ENCODE measurements at places on chromosomes 13 and 19. TPM values are rescaled to one million over a fixed set of nuclear protein-coding genes. Genes with fewer than 3 reads are reported as not detected.

GRCh38 chr13:40503966-40504591, 162.4 kb downstream of the FOXO1 start:
- peak; percentile 39 for ATAC-seq

Gene SHC2
- total RNA-seq = 41.4 TPM

DNA sequence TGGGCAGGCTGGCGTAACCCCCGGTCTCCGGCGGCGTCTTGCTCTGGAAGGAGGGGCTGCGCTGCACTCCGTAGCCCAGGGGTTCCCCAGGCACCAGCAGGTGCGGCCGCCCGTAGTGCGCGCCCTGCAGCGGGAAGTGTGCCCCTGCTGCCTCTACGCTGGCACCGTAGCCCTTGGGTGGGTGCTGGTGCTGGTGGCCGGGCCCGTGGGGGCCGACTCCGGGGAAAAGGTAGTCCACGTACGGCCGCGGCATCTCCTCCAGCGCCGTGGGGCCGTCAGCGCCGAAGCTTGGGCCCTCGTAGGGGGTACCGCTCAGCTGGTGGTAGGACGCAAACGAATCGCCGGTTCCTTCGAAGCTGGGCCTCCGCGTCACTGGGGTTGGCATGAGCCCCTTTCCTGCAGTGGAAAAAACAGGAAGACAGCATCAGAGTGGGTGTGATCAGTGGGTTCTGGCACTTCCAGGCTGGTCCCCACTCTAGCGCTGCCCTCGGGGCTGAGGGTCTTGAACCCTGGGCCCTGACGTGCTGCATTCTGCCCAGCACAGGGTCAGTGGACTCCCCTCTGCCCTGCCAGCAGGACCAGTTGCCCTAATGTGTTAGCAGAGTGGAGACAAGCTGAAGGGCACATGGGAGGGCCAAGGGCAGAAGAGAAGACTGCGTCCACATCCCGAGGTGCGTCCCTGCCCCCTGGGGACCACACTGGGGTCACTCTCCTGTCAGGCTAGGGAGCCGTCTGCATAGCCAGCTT, 72.3 kb downstream of the LATS2 start:
- ATAC-seq = no peak

Gene CADM4
- 9.0 TPM for total RNA-seq

DNA sequence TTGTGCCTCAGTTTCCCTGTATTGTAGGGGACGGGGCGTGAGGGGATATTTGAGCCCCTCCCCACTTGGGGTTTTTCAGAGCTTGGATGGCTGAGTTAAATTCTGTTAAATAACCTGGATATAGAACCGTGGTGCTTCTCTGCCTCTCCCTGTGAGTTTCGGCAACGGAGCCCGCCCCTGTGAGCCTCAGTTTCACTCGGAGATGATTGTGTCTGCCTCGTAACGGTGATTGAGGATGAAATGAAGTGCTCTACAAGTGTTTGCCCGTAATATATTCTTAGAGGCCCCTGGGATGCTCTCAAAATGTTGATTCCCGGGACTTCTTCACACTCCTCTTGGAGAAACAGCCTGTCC, 509 bp downstream of the KXD1 start:
- ATAC-seq = no peak

- ATAC-seq = no peak
These were observed 160.9 kb downstream of the MZT1 start for GRCh38 chr13:72566526-72566925.

Gene MAP4K1
- 8.6 TPM for total RNA-seq

DNA sequence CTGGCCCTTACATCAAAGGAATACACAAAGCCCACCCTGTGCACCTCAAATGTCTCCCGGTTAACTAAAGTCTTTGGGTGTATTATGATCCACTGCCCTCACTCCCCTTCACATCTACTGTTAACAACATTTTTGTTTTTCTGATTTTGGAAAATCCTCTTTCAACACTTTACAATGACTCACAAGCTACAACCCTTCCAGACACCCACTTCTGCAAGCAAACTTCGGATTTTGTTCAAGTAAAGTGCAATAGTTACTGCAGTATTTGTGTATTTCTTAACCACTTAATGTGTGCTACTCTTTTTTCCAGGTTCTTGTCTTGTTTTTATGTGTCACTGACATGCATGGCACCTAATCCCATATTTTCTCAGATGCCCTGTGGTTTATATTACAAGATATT, 101.1 kb downstream of the EDNRB start:
- no peak for ATAC-seq
